ENCODE measurements at places on chromosomes 11 and 22.
A peak's percentile ranks its signal among the peaks of the same experiment; 100 is the strongest.

DNA sequence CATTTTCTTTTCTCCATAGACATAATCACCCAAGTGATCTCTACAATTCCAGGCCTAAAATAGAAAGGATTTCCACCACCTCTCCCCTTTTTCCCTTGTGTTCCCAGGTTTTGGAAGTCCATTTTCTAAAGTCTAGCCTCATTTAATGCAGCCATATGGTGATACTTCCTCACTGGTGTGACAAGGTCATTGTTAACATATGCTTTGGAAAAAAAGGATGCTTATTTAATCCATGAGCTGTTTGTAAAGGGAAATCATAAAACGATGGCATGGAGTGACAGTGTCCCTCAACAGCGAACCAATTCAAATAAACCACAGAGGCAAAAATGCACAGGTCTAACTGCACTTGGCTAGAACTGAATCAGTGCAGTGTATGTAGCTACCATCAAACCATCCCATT is 26.6 kb downstream of the GRIA4 start:
- no peak for DNase-seq

DNA sequence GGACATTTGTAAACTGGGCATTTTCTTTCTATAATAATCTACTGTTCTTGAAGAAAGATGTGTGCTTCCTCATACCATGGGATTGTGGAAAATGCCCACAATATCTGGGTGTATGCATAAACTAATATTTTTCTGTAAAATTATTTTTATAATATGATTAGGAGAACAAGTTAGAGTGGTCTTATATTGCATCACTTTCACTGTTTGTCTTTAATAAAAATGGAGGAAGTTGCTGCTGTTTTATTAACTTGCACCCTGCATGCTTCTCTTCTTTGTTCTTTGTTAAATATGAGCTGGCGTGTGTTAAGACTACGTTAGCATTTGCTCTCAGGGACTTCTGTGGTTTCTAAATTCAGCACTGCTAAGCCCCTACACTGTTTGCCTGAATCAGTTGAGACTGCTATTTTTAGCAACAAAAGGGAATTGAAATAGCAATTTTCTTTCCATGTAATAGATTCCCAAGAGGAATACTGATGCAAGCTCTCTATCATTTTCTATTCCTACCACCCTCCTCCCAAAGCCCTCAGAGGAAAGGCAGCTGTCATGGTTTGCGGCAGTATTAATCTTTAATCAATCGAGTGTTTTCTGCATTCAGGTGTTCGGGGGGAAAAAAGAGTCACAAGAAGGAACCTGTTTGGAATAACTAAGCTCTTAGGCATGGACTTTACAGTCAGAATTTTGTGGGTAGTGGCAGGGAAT is 56.1 kb downstream of the HSD17B12 start:
- DNase-seq: peak; percentile 74

DNA sequence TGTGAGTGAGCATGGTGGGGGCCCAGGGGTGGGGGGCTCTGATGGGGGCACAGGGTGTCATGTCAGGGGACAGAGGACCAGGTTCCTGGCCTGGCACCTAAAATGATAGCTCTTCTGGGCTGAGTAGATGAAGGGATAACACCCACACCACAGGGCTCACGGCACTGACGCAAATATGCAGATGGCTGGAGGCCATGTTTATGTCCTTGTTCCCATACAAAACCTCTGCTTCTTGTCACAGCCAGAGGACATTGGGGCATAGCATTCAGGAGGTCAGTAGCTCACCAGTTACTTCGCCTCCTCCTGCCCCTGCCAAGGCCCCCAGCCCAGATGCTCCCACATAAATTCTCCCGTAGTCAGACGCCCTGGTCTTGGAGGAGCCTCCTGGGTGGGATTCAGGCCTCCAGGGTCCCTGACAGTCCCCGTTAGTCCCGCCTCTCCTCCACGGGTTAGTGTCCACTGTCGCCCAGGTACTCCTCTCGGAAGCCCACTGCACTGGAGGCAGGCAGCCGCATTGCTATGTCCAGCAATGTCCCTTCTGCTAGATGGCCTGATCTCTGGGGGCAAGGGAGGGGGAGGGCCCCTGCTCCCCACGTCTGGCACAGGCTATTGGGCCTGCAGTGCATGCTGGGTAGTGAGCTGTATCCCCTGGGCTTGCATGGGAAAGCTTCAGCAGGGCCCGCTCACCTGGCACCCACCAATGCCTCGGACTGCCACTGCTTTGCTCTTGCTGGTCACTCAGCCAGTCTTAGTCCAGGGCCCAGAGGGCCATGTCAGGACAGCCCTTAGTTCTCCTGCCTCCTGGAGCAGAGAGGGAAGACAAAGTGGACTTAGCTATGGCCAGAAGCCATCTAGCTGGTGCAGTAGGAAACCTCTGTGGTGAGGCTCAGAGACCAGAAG is 75.6 kb upstream of the MYOD1 start:
- DNase-seq: no peak

GRCh38 chr11:44310206-44310462 is 195 bp upstream of the ALX4 start:
- no peak for DNase-seq

GRCh38 chr22:37518509-37519267 is 527 bp downstream of the CARD10 start:
- DNase-seq: no peak

- DNase-seq: no peak
These were observed 20.9 kb upstream of the TMEM191C start for GRCh38 chr22:21446128-21446826.

- DNase-seq: peak; percentile 5
These were observed 107.7 kb upstream of the CLMP start for GRCh38 chr11:123302751-123303195.

DNA sequence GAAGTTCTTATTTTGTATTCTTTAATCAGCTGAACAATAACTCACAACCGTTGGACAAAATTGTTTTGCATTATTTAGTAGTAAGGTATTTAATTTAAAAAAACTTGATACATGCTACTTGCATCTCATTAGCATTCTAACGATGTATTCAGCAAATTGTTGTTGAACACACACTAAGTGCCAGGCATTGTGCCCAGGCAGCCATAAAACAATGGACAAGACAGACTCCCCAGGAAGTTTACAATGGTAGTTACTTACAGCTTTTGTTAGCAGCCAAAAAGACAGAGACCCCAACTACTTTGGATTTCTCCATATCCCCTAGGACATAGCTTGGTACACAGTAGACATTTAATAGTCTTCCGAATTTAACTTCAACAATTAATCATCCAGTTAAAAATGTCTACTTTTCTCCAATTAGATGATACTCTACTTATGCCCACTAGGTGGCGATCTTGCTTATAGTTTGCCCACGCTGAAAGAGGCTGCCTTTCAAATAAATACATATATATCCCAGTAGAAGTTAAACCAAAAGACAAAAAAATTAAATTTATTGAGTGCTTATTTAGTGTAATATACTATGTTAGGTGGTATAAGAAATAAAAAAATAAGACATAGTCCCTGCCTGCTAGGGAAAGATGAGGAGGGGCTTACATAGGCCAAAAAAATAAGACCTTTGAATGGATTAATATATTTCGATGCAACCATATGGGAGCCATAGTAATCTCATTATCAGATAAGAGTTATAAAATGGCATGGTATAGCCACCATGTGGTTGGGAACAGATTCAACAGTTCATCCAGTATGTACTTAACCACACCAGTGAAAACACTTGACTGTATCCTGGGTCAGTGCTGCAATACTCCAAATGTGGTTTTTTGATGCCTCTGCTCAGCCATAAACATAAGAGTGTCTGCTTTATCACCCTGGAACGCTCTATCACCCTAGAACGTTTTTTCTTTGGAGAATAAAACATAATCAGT is 2.0 kb upstream of the FJX1 start:
- no peak for DNase-seq

- DNase-seq: no peak
These were observed 97.2 kb downstream of the GRIK4 start for GRCh38 chr11:120608760-120609211.

- no peak for DNase-seq
These were observed 14.1 kb downstream of the MIAT start for GRCh38 chr22:26671317-26672059.

GRCh38 chr11:6012035-6012668 is 5.4 kb upstream of the OR56A4 start:
- no peak for DNase-seq

DNA sequence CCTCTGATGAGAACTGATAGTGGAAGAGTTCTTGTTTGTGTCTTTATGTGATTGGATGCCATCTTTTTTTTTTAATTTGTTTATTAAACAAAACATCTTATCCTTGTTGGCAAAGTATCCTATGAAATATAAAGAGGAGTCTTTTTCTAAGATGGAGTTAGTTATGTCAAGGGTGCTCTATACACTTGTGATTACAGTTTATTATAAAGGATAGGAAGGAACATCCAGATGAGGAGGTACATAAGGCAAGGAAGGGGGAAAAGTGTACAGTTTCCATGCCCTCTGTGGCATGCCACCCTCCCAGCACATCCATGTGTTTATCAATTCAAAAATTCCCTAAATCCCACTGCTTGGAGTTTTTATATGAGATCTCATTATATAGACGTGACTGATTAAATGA is 7.4 kb upstream of the RBMXL2 start:
- DNase-seq: no peak

DNA sequence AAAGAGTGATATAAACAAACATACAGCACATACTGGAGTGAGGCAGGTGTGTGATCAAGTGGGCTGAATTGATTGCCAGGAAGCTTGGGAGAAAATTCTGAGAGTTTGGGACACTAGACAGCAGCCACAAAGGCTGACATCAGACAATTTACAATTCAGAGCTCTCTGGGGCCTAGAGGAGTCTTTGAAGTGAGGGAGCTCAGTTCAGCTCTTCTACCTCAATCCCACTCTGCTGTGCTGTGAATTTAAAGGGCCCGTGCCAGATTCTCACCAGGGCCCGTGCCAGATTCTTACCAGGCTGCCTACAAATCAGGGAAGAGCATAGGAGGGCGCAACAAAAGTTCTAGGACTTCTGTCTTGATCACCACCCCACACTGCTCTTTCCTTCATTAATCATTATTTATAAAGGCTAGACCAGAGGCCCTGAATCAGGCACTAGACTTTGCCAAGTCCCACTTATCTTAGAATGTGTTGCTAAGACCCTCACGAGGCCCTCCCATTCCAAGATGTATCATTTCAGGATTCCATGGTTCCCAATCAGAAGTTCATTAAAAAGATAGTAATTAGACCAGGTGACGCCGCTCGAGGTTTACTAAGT is 112.4 kb downstream of the KIRREL3 start:
- DNase-seq: no peak

- no peak for DNase-seq
These were observed 128.1 kb upstream of the E2F8 start for GRCh38 chr11:19368726-19369375.

GRCh38 chr22:42962295-42963230 is 52.4 kb downstream of the PACSIN2 start:
- DNase-seq: no peak

- peak; percentile 97 for DNase-seq
These were observed 81.0 kb downstream of the CCDC34 start for GRCh38 chr11:27281740-27282590.

- no peak for DNase-seq
These were observed 10.1 kb upstream of the PIM3 start for GRCh38 chr22:49950396-49950994.

DNA sequence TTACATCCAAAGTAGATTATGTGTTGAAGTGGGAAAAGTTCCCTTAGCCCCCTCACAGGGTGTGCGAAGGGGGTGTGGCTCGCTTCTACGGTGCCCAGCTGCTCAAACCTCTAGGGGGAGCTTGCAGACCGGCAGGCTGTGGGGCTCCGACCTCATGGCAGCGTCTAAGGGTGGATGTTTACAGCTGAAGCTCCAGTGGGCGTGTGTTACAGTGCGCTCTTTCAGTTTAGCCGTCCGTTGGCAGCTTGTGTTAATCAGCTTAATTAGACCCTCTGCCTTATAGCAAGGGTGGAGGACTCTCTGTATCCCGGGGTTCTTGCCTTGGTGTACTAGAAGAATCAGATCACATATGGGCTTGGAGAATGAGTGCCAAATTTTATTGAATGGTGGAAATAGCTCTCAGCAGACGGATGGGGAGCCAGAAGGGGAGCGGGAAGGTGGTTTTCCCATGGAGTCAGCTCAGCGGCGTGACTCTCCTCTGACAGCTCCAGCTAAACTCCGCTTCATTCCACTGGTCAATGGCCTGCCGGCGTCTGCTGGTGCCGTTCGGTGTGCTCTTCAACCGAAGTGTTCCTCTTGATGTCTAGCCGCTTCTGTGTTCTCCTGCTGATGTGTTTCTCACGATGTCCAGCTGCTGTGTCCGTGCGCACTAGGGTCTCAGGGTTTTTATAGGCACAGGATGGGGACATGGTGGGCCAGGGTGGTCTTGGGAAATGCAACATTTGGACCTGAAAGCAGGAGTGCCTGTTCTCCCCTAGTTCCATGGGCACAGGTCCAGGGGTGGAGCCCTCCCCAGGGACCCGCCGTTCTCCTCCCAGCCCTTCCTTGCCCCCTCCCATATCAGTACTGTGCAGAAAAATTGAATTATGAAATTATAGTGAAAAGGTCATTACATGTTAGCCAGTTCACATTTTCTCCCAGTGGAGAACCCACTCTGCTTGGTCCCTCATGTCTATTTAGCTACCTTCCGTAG is 28.6 kb upstream of the OR10G7 start:
- DNase-seq: peak; percentile 29

DNA sequence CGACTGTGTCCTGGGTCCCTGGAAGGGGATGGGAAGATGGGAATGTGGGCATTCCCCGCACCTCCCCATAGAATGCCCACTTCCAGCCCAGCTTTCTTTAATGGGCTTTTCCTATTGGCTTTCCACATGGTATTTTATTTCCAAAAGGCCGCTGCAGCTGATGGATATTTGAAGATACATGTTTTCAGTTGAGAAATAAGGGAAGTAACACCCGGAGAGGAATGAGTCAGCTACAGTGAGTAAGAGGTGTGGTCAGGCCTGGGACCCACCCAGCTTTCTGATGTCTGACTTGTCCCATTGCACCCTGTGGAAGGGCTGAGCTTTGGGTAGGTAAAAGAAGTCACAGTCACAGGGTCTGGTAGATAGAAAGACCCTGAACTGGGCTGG is 476.9 kb downstream of the MIAT start:
- DNase-seq: peak; percentile 67

DNA sequence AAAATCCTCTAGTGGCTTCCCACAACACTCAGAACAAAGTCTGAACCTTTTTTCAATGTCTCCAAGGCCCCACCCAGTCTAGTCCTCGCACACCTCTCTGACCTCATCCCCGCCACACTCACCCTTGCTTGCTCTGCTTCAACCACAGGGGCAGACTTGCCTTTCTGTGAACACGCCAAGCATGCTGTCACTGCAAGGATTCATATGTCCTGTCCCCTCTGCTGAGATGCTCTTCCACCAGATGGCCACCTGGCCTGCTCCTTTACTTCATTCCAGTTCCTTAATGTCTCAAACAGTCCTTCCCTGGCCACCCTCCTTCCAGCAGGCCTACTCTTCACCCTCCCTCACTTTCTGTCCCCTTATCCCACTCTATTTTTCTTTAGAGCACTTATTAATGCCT is 60.6 kb upstream of the ARHGAP20 start:
- DNase-seq: no peak

DNA sequence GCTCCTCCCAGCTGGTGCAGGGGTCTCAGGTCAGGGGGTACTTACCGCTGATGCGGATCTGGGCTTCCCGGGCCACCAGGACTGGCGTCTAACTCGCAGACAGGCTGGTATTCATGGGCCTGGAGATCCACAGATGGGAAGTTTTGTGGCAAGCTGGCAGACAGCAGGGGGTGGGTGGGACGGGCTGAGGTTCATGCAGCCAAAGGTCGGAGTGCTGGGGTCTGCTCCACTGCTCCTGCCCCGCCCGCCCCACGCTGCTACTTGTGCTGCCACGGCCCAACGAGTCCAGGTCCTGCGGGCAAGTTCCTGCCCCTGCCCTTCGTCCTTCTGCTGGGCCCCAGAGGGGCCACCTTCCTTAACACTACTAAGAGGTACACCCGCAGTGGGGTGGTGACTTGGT is 3.1 kb downstream of the ACY3 start:
- no peak for DNase-seq
